Cerebellar nuclear complex (tissue), 1 donor: ENCODE measurements at places on chromosomes 1 and 21.

GRCh38 chr1:200767321-200767720 lies 28.6 kb downstream of the CAMSAP2 start:
- no peak for DNase-seq

GRCh38 chr1:158417586-158417985 lies 8.5 kb downstream of the OR10K2 start:
- DNase-seq = no peak

- DNase-seq = no peak
Measured at GRCh38 chr1:114462341-114462740, 48.7 kb downstream of the TRIM33 start.

- no peak for DNase-seq
Measured at GRCh38 chr1:68796888-68797287, 300.0 kb upstream of the DEPDC1 start.
